ENCODE measurements at places on chromosomes 2 and 18.
A peak's percentile ranks its signal among the peaks of the same experiment; 100 is the strongest.

GRCh38 chr2:31987454-31988220 lies 23.2 kb downstream of the MEMO1 start:
- peak; percentile 22 for DNase-seq

DNA sequence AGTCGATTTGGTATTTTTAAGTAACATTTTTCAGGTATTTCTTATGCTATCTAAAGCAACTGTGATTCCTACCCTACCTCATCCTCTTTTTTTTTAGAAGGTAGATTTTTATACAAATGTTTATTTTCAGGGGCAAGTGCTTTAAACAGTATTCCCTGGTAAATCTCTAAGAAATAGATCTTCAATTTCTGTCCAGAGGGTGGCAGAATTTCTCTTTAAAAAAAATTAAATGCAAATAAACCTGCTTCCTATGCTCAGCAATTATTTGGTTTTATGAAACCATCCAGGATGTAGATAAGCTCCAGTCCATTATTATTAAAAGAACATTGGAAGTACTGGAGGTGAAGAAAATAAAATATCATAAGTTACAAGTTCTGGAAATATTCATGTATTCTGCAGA lies 191.9 kb downstream of the MYO3B start:
- peak; percentile 6 for DNase-seq

DNA sequence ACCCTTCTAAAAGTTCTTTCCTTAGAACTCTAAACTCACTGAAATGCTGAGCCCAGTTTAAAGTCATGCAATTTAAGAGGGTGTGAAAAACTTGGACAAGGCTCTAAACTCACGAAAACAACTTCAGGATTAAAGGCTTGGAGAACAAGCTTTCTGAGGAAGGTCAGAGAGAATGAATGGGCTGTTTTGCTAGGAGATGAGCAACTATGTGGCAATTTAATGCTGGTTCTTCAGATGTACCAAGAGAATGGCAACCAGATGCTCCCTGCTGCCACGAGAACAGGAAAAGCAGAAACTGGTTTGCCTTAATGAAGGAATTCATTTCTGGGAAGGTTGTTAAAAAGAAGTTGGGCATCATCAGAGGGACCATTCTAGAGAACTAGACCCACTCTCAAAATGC lies 77.8 kb upstream of the PMAIP1 start:
- DNase-seq = no peak

DNA sequence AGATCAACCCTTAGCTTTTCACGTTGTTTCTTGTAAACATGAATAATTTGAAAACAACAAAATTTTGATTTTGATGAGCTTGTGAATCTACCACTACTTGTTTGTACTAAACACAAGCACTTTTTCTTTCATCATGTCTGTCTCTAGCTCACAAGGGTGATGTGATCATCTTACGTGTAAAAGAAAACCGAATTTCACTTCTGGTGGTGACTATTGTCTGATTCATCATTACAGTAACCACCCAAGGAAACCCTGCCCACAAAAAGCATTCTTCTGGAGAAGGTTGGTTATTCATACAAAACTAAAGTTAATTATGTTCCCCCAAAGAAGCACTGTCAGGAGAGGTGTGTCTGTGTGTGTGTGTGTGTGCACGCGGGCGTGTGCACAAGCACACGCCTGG lies 285.4 kb downstream of the ZNF516 start:
- peak; percentile 32 for DNase-seq

GRCh38 chr2:216071111-216071851 lies 10.3 kb downstream of the PECR start:
- DNase-seq = no peak

DNA sequence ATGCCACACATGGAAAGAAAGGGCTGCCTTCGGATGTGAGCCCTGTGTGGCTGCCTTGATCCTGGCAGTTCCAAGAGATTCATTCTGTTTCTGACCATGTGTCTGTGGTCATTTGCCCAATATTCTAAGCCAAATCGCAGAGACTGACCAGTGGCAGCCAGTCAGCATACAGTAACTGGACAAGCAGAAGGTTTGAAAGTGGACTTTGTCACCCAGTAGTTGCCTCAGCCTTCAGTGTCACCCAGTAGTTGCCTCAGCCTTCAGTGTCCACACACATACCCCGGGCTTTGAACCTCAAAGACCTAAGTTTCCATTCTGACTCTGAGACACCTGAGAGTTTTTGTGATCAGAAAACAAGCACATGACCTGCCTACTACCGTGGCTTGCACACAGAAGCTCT lies 5.0 kb downstream of the RFX8 start:
- DNase-seq = no peak

GRCh38 chr2:162607915-162608314 lies 230.7 kb downstream of the KCNH7 start:
- DNase-seq = no peak

DNA sequence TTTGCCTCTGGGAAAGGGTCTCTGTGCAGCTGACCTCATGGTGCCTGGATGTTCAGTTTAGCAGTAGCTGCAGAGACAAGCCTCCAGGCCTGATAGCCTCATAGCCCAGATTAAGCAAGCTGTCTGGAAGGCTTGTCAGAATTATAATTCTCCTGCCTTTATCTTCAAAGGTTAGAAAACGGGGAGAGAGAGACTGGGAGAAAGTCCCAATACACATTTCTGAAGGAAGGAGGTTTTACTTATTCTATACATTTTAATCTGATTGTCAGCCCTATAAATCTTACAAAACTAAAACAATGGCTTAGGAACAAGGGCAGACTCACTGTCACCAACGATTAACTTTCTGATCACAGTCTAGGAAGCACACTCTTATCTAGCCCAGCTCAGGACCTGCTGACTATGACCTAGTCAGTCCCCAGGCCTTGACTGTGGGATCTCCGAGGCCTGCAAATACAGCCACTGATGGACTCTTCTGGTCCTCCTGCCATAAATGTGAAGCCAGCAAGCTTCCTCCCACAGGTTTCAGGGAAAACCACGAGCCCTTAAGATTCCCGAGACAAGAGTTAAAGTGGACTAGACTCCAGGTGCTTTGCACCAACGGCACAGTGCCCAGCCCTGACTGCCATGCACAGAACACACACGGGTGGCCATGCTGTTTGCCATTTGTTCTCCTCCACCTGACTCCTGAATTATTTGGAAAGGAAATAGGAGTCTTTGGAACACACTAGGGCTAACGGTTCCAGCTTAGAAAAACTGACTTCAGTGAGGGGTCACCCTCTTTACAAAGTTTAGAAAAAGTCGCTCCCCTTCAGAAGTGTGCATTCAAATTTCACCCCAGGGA lies 111.4 kb upstream of the SMAD7 start:
- DNase-seq = no peak

- peak; percentile 98 for DNase-seq
Observed at GRCh38 chr2:164967781-164968228, 12.5 kb upstream of the SLC38A11 start.

- DNase-seq = no peak
Observed at GRCh38 chr2:217922101-217923006, 80.4 kb downstream of the TNS1 start.

- DNase-seq = no peak
Observed at GRCh38 chr2:18950361-18950851, 361.0 kb upstream of the NT5C1B start.

GRCh38 chr2:160156100-160156499 lies 44.0 kb downstream of the ITGB6 start:
- no peak for DNase-seq

DNA sequence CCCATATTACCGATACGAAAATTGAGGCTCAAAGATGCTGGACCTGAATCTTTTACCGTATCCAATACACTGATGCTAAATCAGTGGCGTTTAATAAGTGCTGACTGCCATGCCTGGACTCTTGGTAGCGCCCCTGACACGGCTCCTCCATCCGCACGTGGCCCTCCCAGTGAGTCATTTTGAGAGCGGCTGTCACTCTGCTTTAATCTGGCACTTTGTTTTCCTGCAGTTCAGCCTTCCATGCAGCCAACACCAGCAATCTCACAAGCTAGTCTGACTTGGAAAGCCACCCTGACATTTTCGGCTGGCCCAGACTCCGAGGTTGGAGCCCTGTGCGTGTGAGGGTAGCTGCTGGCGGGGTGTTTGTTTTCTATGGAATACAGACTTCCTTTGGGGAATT lies 155.1 kb upstream of the LMAN1 start:
- no peak for DNase-seq

DNA sequence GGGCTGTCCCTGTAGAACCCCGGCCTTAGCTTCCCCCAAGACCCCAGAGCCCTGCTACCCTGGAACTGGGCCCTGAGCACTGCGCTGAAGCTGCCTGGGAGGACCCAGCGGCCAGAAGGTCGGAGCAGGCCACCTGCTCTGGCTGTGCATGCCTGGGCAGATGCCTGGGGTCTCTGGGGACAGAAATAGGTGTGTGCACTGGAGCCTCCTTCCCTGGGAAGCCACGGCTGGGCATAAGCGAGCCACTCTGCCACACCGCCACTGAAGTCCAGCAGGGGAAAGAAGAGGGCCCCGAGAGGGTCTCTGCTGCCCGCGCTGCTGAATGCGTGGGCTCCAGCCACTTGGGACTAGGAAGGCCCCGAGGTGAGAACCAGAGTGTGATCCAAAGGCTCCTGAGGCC lies 6.7 kb downstream of the GBX2 start:
- DNase-seq = no peak

DNA sequence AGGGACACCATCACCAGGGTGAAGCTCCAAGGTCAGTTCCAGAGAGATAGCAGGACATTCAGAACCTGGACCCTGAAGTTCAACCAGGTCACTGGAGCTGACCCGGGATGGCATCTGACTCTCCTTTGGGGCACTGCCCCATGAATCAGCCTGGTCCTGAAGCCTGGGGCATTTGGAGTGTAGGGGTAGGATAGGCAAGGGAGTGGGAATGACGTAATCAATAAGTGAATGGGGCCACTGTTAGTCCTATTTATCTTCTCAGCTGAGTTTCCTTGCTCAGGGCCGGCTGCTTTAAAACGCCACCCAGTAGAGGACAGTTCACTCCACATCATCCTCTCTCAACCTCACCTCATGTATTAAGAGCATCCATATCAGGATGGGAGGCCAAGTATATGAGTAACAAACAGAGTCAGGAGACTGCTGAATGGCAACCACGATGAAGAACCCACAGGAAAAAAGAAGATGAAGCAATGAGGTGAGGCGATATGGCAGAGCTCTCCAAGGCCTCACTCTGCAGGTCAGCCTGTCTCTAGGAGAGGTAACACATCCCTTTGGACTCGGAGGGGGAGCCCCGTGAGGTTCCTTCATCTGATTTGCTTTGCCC lies 1.8 kb upstream of the RFX8 start:
- no peak for DNase-seq

DNA sequence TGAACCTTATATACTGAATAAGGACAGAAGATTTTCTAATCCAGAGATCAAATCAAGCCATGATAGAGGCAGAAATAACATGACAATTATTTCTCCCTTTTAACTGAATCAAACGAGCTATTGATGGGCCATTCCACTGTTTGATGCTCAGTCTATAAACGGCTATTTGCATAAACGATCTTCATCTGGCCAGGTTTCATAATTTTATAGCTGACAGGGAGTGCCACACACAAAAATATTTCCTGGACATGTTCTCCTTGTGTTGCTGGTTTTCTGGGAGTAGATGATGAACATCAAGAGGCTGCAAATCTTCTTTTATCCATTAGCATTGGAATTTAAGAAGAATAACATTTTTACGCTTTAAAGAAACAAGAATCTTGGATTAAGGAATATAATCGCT lies 63.1 kb downstream of the ACVR1C start:
- DNase-seq = no peak

- DNase-seq = no peak
Observed at GRCh38 chr2:132690664-132691303, 20.8 kb upstream of the LYPD1 start.

DNA sequence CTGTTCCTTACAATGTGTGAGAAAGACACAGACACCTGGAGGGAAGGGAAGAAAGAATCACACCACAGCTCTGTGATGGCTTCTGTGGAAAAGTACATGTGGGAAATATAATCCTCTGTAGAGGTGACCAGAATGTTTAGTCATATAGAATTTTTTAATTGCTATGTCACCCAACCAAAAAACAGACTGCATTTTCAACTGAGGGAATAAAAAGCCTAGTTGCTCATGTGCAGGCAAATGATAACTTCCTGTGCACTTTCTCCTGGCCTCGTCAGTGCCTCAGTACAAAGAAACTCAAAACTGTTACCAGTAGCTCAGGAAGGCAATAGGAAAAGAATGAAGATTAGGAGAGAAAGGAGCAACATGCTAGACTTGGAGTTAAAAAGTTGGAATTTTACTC lies 326.8 kb downstream of the OSR1 start:
- DNase-seq = no peak

GRCh38 chr18:1261054-1261453 lies 356.4 kb downstream of the ADCYAP1 start:
- no peak for DNase-seq

DNA sequence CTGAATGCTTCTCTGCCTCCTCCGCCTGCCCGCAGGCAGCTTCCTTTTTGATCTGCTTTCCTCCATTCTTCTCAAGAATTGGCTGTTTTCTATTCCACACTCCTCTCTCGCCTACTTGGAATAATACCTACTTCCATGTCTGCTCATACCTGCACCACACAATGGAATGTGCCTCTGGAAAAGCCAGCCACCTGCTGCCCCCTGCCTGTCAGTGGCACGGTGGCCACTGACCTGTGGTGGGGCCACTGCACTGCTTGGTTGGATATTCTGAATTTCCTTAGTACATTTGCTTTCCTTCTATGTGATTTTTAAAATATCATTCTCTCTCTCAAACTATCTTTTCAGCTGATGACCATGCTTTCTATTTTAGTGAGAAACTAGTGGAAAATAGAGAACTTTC lies 406.9 kb downstream of the DCDC2C start:
- no peak for DNase-seq

GRCh38 chr2:119208791-119209203 lies 14.8 kb upstream of the STEAP3 start:
- DNase-seq = peak; percentile 96

- DNase-seq = no peak
Observed at GRCh38 chr2:177799531-177799930, 273.0 kb downstream of the PDE11A start.

DNA sequence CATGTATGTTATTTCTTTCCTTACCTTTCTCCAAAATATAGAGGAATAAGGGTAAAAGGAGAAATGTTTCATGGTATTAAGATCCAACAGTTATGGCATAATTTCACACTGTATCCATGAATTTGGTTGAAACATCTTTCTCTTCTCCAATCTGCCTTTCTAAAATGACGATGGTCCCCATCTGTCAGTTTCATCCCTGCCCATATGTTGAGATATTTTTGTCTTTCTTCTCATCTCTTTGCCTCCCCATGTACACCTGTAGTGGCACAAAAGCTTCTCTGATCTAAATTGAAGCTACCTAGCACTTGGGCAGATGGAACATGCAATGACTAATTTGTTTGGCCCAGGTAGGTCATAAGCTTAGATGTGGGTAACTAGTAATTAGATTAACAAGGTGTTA lies 90.7 kb upstream of the LRRTM1 start:
- no peak for DNase-seq
